ENCODE measurements at places on chromosomes 16 and 17. TPM values are rescaled to one million over a fixed set of nuclear protein-coding genes. Genes with fewer than 3 reads are reported as not detected.

The CSH2 gene
- not detected for total RNA-seq

The RAB26 gene
- 0.33 TPM for total RNA-seq

The TBC1D3L gene
- 21.6 TPM for total RNA-seq

The CYBA gene
- 272 TPM for total RNA-seq

The BAIAP3 gene
- total RNA-seq, result not detected

The SPATA22 gene
- not detected for total RNA-seq

The CA5A gene
- total RNA-seq, result not detected

The DUSP3 gene
- 58.7 TPM for total RNA-seq

The ENPP7 gene
- not detected for total RNA-seq

The CDRT15L2 gene
- not detected for total RNA-seq

The C16orf96 gene
- not detected for total RNA-seq

The NOD2 gene
- total RNA-seq, result 28.3 TPM

The PPY gene
- not detected for total RNA-seq

The TM4SF5 gene
- total RNA-seq, result not detected

The DNAH9 gene
- total RNA-seq, result not detected

The COASY gene
- 27.2 TPM for total RNA-seq

The HSF5 gene
- total RNA-seq, result 0.11 TPM

The PLA2G10 gene
- total RNA-seq, result 0.43 TPM

The ITGA2B gene
- 1.2 TPM for total RNA-seq

The CCL8 gene
- not detected for total RNA-seq

The ZG16 gene
- total RNA-seq, result 1.2 TPM

The CCL7 gene
- not detected for total RNA-seq

The MAFG gene
- total RNA-seq, result 5.9 TPM

The TP53TG3F gene
- total RNA-seq, result not detected

The TEX14 gene
- total RNA-seq, result under 0.01 TPM

The PDIA2 gene
- total RNA-seq, result not detected

The NEURL4 gene
- total RNA-seq, result 18.9 TPM

The GPR142 gene
- not detected for total RNA-seq

The G6PC1 gene
- total RNA-seq, result not detected

The ALDOA gene
- total RNA-seq, result 572 TPM

The SMIM36 gene
- total RNA-seq, result under 0.01 TPM

The DCUN1D3 gene
- 38.0 TPM for total RNA-seq

The HSPB9 gene
- not detected for total RNA-seq

The NPIPA7 gene
- 1.4 TPM for total RNA-seq

The ZFHX3 gene
- total RNA-seq, result 45.1 TPM

Data from placental epithelial cell (primary cell).